ENCODE measurements at places on chromosomes 5 and 9.

DNA sequence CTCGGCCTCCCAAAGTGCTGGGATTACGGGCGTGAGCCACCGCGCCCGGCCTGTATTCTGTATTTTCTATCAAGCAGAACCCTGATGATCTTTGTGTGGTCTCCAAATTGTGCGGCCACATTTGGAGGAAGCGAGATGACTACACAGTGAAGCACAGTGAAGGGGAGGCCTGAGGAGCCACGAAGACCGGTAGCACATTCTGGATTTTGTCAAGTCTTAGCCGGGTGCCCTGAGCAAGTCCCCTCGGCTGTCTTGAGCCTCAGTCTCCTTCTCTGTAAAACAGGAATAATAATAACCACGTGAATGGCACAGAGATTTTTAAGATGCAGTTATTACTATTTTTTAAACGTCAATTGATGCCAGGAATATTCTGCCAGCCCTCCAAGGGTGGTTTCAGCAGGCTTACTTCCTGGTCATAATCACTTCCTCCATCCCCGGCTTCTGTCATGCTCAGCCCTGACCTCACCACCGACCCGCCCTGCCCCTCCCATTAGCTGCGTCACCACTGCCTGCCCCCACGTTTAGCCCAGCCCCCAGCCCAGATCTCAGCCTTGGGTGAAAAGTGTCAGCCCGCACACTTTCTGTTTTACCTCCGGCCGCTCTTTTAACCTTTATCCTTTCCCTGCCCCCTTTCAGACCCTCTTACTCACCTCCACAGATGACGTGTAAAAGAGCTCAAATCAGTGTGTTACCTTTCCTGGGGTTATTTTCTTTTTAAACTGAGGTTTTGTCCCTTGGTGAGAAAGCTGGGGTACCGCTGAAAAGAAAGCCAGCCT, 27.0 kb upstream of the ERGIC1 start:
- peak; percentile 93 for DNase-seq

GRCh38 chr9:13548535-13548934, 269.0 kb upstream of the MPDZ start:
- no peak for DNase-seq

GRCh38 chr5:155943516-155944407, 383.2 kb upstream of the SGCD start:
- DNase-seq: peak; percentile 33

DNA sequence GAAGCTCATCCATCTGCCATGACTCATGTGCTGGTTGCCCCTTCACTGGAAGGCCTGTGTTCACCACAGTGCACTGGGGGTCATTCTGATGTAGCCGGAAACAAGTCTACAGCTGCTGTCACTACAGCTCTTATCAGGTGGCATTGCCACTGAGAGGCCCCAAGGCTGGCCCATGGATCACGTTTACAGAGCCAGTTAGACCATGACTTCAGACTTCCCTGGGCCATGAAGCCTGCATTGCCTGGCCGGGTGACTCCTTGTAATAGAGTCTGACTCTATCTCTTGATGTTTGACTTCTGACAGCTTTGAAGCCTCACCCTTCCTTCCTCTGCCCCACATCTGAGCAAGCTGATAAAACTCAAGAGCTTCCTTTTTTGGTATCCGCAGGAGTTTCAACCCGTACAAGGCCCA, 473.5 kb upstream of the DAP start:
- no peak for DNase-seq

DNA sequence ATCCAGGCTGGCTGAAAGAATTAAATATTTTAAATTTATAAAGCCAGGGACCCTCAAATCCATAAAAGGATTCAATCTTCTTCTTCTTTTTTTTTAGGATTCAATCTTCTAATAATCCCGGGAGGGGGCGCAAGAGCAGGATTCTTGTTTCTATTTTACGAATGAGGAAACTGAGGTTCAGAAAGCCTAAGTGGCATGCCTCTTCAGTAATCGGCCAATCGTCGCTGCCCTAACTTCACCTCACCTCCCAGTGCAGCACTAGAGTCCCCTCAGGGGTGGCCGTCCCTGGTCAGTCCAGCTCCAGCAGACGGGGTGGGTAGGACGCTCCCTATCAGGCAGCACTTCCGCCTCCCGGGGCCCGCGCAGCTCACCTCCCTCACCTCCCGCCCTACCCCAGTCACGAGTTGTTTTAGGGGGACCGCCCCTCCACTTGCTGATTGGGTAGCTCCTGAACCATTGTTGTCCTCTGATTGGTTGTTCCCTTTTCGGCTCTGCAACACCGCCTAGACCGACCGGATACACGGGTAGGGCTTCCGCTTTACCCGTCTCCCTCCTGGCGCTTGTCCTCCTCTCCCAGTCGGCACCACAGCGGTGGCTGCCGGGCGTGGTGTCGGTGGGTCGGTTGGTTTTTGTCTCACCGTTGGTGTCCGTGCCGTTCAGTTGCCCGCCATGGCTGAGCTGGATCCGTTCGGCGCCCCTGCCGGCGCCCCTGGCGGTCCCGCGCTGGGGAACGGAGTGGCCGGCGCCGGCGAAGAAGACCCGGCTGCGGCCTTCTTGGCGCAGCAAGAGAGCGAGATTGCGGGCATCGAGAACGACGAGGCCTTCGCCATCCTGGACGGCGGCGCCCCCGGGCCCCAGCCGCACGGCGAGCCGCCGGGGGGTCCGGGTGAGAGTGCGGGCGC, at the start of gene CLTA:
TSS of gene CLTA (plus strand) at position 534 of the 902 bp plus-strand sequence. CDS start at position 670, 136 bp downstream.
- DNase-seq: peak; percentile 99

DNA sequence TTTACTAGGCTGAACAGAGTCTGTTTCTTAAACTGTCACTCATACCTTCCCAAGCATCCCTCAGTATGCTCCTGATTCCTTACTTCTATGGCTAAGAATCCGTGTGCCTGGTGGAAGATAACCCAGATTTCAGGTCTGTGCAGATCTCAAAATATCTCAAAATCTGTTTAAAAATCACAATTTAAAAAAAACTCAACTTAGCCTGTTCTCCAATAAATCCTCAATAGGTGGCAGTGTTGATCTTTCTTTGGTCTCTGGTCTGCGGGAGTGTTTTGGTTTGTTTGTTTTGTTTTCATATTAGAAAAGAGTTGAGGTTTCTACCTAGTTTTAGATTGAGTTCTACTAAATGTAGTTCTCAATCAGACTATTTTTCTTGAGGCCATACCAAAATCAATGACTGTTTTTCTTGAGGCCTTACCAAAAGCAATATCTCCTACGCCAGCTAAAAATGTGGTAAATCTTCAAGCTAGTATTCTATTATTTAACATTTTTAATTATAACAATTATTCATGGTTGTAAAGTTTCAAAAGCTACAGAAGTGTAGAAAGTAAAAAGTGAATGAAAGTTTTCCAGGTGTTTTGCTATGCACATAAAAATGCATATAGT, 57.9 kb downstream of the TGFBR1 start:
- peak; percentile 66 for DNase-seq

DNA sequence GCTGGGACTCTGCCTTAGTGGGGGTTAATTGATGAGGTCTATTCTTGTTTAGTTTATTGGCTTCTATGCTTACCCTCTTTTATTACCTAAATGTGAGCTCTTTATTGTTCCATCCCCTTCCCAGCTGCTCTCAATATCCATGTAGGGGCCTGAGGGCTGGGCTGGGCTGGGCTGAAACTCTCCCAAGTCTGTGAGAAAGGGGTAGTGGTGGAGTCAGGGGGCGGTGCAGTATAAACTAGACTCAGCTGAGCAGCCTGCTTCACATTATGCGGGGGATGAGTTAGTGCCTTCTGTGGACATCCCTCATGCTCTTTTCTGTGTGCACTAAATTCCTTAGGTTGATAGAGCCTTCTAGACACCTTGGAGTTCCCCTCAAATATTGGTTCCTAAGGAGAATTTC, 451.8 kb upstream of the PTGER4 start:
- no peak for DNase-seq

GRCh38 chr9:8781458-8781857, 981.9 kb upstream of the DMAC1 start:
- no peak for DNase-seq

DNA sequence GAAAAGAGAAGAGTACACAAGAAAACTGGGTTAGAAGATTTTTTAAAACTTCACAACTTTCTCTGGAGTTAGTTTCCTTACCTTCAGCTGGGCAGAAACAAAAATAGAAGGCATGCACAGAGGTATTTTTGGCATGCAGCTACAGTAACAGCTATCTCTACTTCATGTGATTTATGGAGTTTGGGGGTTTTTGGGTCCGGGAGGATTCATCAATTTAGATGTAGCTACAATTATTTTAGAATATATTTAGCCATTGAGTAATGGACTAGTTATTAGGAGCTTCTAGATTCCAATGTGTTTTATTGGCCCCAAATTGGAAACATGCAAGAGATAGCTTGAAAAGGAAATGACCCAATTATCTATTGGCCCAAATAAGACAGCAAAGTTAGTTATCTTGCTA, 91.6 kb upstream of the TNFAIP8 start:
- DNase-seq: no peak

- no peak for DNase-seq
Observed at GRCh38 chr5:149216496-149216895, 55.2 kb upstream of the AFAP1L1 start.

DNA sequence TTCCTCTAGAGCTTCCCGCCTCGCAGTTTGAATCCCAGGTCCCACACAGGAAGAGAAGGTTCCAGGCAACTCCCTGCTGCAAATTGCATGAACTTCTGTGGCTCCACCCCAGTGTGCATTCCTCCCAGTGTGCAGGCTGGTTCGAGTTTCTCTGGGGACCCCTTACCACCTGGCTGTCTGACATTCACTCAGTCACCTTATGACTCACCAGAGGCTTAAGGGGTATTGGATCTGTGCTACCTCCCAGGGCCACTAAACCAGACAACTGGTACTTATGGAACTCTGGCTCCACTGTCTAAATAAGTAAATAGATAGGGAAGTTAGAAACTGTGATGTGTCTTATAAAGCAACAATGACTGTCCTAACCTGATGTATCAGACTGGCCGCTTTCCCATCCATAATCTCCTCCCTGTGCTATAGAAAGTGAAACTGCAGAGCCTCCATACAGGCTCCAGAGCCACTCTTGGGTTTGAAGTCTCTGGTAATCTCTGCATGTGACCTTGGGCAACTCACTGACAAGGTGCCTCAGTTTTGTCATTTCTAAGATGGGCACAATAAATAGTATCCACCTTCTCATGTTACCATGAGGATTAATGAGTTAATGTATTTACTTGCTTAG, 720.6 kb downstream of the SEMA5A start:
- no peak for DNase-seq

- DNase-seq: no peak
Observed at GRCh38 chr5:77152441-77152840, 58.0 kb upstream of the PDE8B start.

DNA sequence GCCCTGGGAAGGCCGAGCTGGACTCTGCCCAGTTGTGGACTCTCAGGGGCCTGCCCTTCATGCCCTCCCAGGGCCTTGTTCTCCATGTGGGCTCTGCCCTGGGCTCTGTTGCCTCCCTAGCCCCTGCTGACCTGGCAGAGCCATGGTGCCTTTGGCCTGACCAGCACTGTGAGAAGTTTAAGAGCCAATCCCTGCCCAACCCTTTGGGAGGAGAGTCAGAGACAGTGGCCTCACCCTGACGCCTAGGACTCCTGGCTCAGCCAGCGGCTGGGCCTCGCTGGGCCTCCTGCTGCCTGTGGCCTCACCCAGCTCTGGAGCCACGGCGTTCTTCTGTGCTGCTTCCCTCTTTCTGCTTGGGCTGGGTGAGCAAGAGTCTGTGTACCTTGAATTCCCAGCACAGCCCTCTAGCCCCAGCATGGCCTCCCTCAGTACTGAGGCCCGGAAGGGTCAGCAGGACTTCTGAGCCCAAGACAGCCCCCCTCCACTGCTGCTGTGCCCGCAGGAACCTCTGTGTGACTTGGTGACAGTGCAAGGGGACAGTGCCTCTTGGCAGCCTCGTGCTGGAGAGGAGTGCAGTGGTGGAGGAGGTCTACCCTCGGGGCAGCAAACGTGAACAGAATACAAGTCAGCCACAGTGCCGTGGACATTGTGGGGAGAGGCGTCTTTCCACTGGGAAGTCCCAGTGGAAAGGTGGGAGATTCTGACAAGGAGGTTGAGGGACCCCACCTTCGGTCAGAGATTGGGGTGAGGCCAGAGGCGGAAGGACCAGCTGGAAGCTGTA, 97.4 kb downstream of the CACNA1B start:
- DNase-seq: no peak

DNA sequence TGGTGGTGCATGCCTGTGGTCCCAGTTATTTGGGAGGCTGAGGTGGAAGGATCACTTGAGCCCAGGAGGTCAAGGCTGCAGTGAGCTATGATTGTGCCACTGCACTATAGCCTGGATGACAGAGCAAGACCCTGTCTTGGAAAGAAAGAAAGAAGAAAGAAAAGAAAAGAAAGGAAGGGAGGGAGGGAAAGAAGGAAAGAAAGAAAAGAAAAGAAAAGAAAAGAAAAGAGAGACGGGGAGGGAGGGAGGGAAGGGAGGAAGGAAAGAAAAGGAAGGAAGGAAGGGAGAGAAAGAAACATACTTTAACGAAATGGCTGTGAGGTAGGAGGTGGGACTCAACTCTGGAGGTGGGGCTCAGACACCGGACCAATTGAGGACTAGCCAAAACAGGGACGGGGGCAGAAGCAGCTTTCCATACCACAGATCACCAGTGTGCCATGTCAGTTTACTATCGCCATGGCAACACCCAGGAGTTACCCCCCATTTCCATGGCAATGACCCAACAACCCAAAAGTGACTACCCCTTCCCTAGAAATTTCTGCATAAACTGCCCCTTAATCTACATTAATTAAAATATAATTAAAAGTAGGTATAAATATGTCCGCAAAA, 21.3 kb downstream of the PTGES start:
- DNase-seq: no peak

DNA sequence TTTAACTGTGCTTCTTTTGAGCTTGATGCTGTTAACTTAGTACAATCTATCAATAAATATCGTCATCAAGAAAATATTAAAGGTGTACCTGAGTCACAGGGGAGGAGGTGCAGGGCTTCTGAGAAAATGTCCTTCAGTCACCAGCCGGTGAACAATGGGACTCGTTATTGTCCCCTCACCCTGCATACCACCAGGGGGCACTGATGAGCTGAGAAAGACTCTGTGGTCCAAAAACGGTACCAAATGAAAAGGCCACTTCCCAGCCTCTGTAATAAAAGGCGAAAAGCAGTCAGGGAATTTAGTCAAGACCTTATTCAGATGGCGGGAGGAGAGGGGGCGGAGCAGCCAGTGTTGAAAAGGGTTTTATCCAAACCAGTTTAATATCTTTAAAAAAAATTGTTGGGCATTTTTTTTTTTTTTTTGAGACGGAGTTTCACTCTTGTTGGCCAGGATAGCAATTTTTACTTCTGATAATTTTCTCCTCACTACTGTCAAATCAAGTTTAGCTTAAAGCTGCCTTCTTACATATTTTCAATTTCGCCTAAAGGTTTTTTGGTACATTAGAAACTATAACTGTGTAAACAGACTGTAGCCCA, 271.9 kb upstream of the ADAMTS16 start:
- peak; percentile 49 for DNase-seq

DNA sequence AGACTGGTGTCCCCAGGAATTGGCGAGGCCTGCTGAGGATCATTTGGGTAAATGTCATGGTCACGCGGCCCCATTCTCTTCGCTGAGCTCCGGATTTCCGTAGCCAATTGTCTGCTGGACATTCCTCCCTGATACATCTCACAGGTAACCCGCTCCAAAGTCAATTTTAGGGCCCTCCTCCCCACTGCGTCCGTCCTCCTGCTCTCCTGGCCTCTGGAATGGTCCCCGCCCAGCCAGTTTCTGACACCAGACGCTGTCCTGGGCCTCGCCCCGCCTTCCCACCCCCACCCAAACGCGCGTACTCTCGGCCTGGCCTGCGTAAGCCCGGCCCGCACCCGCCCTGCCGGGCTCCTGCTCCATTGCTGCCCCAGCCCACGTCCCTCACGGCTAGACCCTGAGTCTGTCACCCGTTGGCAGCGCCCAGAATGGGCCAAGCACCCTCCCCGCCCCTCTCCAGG, 202.0 kb downstream of the AUH start:
- DNase-seq: no peak
